ENCODE measurements at places on chromosomes 6 and 20.

DNA sequence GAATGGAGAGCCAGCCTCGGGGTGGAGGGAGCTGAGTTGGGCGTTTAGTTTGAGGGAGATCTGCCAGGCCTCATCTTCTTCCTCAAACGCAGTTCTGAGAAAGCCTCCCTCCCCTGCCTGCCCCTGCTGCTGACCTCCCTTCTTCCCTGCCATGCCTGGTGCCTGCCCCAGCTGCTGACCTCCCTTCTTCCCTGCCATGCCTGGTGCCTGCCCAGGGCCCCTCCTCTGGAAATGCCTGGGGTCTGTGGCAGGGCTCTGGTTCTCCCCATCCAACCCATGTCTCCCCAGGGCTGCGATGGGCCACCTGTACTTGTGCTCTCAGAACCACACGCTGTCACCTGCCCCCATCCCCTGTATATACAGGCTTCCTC, 114.6 kb downstream of the VEGFA start:
- no peak for DNase-seq

- DNase-seq: no peak
These were observed 5.0 kb downstream of the HLA-A start for GRCh38 chr6:29947077-29947980.

GRCh38 chr6:91565207-91565606, 978.3 kb upstream of the MAP3K7 start:
- DNase-seq: no peak

DNA sequence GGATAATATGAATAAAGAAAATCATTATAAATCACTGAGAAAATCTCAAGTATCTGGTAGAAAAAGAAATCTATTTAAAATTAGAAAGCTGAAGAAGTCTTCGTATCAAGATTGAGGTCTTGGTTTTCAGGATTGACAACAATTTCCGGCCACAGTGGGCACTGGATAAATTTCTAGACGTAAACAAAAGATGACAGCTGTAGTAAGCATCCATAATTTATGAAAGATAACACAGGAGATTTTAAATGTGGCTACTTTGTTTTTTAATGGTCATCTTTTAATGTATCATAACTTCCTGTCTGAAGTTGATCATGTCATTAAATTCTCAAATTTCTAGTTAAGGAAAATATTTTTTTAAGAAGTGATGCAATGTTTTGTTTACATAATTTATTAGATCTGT, 444.2 kb downstream of the HTR1B start:
- DNase-seq: no peak

DNA sequence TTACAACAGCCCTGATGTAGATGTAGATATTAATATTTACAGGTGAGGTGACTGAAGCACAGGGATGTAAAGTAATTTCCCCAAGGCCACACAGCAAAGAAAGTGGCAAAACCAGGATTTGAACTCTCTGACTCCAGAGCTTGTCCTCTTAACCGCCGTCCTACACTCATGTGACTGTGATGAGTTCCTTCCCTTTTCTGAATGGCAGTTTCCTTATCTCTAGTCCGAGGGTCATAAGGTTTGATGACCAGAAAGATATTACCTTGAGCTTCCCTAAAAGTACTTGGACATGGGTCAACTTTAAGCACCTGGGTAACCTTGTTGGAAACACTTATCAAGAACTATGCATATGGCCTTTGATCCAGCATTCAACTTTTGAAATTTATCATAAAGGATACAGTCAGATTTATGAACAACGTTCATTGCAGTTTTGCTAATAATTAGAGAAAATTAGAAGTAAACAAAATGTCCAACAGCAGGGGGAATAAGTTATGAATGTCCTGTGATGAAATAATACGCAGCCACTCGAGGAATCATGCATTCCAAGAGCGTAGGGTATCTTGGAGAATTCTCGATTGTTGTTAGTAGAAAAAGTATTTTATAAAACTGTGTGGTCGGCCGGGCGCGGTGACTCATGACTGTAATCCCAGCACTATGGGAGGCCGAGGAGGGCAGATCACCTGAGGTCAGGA, 2.3 kb upstream of the TLDC2 start:
- no peak for DNase-seq

GRCh38 chr6:16907991-16908390, 146.7 kb upstream of the ATXN1 start:
- no peak for DNase-seq

GRCh38 chr6:166285233-166285632, 23.0 kb downstream of the PRR18 start:
- DNase-seq: no peak

GRCh38 chr6:36725581-36725980, 28.0 kb downstream of the RAB44 start:
- no peak for DNase-seq

GRCh38 chr6:157806131-157806855, 16.8 kb upstream of the SNX9 start:
- no peak for DNase-seq

Measured in stimulated activated CD4-positive, alpha-beta T cell treated with anti-CD3 and anti-CD28 coated beads, Interleukin-15, amount 100 ng/mL, for 24 hours (primary cell).